ENCODE measurements at places on chromosomes 4 and X. TPM values are rescaled to one million over a fixed set of nuclear protein-coding genes. Genes with fewer than 3 reads are reported as not detected.
A peak's percentile ranks its signal among the peaks of the same experiment; 100 is the strongest.

CITED1 gene
- total RNA-seq: 1.7 TPM

SPANXA1 gene
- not detected for total RNA-seq

USP17L10 gene
- total RNA-seq: not detected

DGAT2L6 gene
- not detected for total RNA-seq

- no peak overlapping the region for H3K27ac ChIP-seq
- no peaks in the 10 kb centered on the region for H3K36me3 ChIP-seq
- H3K4me3 ChIP-seq: no peak overlapping the region
- peak; percentile 58 for DNase-seq
Observed at GRCh38 chrX:149962859-149963757, 24.8 kb upstream of the EOLA2 start.

DNA sequence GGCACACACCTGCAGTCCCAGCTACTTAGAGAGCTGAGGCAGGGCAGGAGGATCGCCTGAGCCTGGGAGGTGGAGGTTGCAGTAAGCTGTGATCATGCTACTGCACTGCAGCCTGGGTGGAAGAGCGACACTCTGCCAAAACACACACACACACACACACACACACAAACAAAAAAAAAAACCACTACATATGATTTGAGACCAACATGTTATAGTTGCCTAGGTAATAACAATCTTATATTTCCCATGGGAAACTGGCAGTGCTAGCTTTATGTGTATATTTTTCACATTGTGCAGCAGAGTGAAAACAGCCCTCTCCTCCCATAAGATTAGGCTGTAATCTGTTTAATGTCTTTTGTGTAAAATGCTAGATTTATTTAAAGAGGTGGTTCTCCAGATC lies 3.1 kb upstream of the FAM241A start:
- no peaks in the 10 kb centered on the region for H3K36me3 ChIP-seq
- H3K4me1 ChIP-seq: peaks cover 4% of the 10 kb centered on the region
- H3K4me3 ChIP-seq: no peak overlapping the region
- H3K27me3 ChIP-seq: no peaks in the 10 kb centered on the region
- DNase-seq: no peak

DNA sequence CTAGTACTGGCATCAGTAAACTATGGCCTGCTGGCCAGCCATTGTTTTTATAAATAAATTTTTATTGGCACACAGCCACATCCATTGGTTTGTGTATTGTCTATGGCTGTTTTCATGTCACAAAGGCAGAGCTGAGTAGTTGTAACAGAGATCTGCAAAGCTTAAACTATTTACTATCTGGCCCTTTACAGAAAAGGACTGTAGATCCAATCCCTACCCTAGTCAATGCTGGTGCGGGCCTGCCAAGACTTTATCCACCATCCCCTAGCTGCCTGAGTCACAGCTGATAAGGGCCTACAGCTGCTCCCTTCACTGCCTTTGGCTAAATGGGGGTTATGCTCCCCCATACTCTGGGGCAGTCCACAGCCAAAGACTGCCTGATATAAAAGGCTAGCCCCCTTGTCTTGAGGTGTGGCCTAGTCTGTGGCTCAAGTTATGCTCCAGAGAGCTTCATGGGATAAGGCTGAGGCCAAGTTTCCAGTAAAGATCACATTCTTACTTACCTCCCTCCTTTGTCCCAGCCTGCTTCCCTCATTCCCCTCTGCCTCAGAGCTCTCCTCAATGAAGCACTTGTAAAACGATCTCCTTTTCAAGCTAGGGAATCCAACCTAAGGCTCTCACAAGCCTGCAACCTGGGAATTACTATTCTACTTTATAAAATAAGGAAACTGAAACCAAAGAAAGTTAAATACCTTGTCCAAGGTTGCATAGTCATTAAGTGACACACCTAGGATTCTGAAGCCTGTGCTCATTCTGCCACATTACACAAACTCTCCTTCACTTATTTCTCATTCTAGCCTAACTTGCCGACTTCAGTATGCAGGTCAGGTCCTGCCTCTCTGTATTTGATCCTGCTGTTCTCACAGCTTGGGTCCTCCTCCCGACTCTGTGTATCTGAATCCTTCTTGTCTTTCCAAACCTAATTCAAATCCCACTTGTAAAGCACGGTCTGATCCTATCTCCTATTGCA lies 20.7 kb downstream of the ACE2 start:
- H3K27ac ChIP-seq: peak overlapping the region; percentile 49
- no peaks in the 10 kb centered on the region for H3K27me3 ChIP-seq
- DNase-seq: peak; percentile 52
- H3K4me1 ChIP-seq: no peaks in the 10 kb centered on the region
- H3K4me3 ChIP-seq: no peak overlapping the region

DNA sequence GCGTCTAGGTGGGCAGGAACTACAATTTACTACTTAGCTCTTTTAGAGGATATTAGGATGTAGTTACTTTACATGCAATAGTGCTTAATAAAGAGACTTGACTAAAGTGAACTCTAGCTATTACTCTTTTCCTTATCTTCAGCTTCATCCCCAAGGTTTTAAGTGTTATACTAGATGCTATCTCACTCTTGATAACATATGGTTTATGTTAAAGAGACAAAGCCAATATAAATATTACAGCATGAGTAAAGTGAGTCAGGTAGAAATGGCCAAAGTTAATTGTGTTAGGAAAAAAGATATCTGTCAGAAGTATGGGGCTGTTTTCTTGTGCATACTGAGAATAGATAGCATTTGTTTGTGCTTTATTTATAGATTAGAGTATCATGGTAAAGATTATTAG lies 80.5 kb downstream of the STAG2 start:
- no peak for DNase-seq
- peaks cover 27% of the 10 kb centered on the region for H3K36me3 ChIP-seq
- no peaks in the 10 kb centered on the region for H3K27me3 ChIP-seq
- H3K4me3 ChIP-seq: no peak overlapping the region
- H3K4me1 ChIP-seq: no peaks in the 10 kb centered on the region
- H3K27ac ChIP-seq: no peak overlapping the region

GRCh38 chr4:29046186-29046585 lies 1674.0 kb upstream of the PCDH7 start:
- no peak overlapping the region for H3K4me3 ChIP-seq
- H3K4me1 ChIP-seq: no peaks in the 10 kb centered on the region
- H3K27ac ChIP-seq: no peak overlapping the region
- no peaks in the 10 kb centered on the region for H3K27me3 ChIP-seq
- no peaks in the 10 kb centered on the region for H3K36me3 ChIP-seq
- peak; percentile 60 for DNase-seq

DNA sequence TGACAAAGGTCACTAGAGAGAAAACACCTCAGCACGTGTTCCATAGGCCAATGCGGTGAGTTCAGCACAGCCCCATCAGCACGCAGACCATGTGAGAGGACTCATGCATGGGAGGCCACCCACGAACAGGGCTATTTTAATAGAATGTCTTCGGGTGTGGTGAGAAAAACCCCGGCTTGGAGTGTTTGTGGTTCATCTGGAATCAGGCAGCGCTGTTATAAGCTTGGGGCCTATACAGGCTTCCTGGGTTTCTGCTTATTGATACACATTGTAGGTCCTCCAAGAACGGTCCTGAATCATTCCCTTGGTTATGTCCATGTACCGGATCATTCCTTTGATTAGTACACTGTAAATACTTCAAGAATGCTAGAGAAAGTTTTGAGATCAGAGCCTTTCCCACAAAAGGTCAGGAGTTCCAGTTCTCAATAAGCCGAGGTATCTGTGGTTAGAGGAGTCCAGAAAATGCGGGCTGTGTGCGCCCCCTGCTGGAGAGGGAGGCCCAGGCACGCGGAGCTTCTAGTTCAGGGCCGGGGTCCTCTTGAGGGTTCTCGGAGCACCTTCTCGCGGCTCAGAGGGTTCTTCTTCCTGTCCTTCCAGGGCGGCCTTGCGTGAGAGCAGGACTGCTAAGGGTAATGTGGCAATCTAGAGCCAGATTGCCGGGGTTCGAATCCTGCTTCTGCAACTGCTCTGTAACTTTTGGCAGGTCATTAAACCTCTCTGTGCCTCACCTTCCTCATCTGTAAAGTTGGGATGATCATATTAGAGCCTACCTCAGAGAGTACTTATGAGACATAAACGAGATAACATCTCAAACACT lies 51.8 kb downstream of the TLR10 start:
- no peak overlapping the region for H3K27ac ChIP-seq
- H3K4me3 ChIP-seq: no peak overlapping the region
- no peaks in the 10 kb centered on the region for H3K27me3 ChIP-seq
- no peaks in the 10 kb centered on the region for H3K36me3 ChIP-seq
- peak; percentile 88 for DNase-seq
- peaks cover 20% of the 10 kb centered on the region for H3K4me1 ChIP-seq

DNA sequence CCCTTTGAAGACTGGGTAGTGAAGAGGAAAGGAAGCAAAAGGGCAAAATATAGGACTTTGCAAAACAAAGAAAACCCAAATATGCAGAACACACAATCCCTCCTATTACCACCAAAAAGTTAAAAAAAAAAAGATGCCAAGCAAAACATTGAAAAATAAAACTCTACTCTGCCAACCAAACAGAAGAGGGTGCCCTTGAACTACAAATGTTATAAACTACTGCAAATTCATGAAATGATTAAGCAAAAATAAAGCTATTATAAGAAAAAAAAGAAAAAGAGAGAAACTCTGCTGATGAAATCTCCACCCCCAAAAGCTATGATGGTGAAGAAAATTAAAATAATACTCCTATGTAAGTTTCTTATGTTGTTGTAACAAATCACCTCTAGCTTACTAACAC lies 168.5 kb upstream of the STK26 start:
- peak; percentile 12 for DNase-seq
- H3K4me3 ChIP-seq: no peak overlapping the region

- H3K27me3 ChIP-seq: no peaks in the 10 kb centered on the region
- no peak for DNase-seq
- no peak overlapping the region for H3K4me3 ChIP-seq
- H3K36me3 ChIP-seq: no peaks in the 10 kb centered on the region
- no peak overlapping the region for H3K27ac ChIP-seq
Observed at GRCh38 chr4:169583563-169583962, 28.8 kb downstream of the NEK1 start.

- H3K27me3 ChIP-seq: no peaks in the 10 kb centered on the region
- H3K4me1 ChIP-seq: no peaks in the 10 kb centered on the region
- no peak for DNase-seq
- H3K36me3 ChIP-seq: no peaks in the 10 kb centered on the region
Observed at GRCh38 chr4:56426273-56426672, 9.1 kb downstream of the PPAT start.

DNA sequence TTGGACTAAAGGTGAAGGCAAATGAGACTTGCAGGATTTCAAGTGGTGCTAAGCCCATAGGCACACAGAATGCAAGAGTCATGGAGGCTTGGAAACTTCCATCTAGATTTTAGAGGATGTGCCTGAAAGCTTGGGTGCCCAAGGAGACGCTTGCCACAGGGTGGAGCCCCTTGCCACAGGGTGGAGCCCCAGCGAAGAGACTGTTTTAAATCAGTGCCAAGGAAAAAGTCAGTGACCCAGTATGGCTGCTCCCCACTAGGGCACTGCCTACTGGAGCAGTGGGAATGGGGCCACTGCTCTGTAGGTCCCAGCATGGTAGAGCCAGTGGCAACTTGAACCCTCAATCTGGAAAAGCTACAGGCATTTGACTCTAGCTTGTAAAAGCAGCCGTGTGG lies 794.2 kb upstream of the LCORL start:
- no peak overlapping the region for H3K27ac ChIP-seq
- no peak overlapping the region for H3K4me3 ChIP-seq
- no peaks in the 10 kb centered on the region for H3K36me3 ChIP-seq
- H3K4me1 ChIP-seq: no peaks in the 10 kb centered on the region

- no peak overlapping the region for H3K4me3 ChIP-seq
- no peaks in the 10 kb centered on the region for H3K27me3 ChIP-seq
- no peak overlapping the region for H3K27ac ChIP-seq
Observed at GRCh38 chr4:67581208-67581857, 22.8 kb downstream of the STAP1 start.

DNA sequence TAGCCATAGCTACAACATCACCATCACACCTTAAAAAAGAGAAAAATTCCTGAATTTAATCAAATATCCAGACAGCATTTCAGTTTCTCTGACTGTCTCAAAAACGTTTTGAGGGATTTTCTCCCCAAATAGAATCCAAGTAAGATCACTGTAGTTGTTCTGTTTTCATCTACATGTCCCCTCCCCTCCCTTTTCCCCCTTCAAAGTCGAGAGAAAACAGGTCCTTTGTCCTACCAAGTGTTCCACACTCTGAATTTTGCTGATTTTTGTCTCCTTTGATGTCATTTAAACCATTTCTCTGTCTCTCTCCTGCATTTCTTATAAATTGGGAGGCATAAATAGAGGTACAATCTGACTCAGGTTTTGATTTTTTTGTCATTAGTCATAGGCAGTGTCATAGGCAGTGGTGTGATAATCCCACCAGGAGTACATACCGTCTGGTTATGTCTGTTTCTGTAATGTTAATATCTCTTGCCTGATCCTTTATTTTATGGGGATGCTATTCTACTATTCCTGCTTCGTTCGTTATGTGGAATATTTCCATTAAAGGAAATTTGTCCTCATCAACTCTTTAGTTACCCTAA lies 348.6 kb downstream of the PTTG2 start:
- no peak for DNase-seq
- H3K36me3 ChIP-seq: no peaks in the 10 kb centered on the region
- no peak overlapping the region for H3K27ac ChIP-seq
- no peak overlapping the region for H3K4me3 ChIP-seq

GRCh38 chr4:78799551-78800495 lies 23.7 kb downstream of the BMP2K start:
- H3K27me3 ChIP-seq: no peaks in the 10 kb centered on the region
- no peak overlapping the region for H3K27ac ChIP-seq
- no peaks in the 10 kb centered on the region for H3K4me1 ChIP-seq
- H3K36me3 ChIP-seq: no peaks in the 10 kb centered on the region
- DNase-seq: no peak

DNA sequence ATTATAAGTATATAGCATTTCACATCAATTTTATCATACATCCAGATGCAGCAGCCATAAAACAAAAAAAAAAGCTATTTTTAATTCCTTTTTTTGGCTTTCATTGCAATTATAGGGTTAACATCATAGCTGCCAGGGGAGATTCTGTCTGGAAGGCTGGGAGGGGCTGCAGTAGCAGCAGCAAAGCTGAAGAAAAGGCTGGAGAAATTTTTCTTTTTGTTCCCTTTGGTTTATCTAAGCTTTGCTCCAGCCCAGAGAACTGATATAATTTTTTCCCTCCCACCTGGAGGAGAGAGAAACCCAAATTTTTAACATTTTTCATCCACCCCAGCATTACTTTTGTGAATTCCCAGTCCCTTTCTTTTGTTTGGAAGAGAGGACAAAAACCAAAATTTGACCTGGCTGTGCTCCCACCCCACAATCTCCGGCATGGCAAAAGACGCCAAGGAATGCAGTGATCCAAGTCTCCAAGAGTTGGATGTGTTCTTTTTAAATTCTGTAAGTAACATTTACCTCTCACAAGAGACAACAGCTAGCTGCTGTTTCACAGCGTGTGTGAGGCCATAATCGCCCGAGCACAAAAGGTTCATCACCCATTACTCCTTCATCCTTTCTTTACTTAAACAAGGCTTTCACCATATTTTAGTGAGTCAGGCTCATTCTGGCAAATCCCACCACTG lies 25.1 kb upstream of the FAM156A start:
- no peaks in the 10 kb centered on the region for H3K27me3 ChIP-seq
- no peak for DNase-seq
- H3K36me3 ChIP-seq: no peaks in the 10 kb centered on the region
- no peaks in the 10 kb centered on the region for H3K4me1 ChIP-seq
- peak overlapping the region; percentile 41 for H3K27ac ChIP-seq
- H3K4me3 ChIP-seq: no peak overlapping the region

- H3K4me3 ChIP-seq: no peak overlapping the region
- no peaks in the 10 kb centered on the region for H3K36me3 ChIP-seq
- no peaks in the 10 kb centered on the region for H3K27me3 ChIP-seq
- H3K27ac ChIP-seq: no peak overlapping the region
Observed at GRCh38 chr4:101981756-101982155, 191.2 kb downstream of the BANK1 start.

All from stomach (tissue), 19 donors.